NCI-H526 (cell line): ENCODE measurements at places on chromosomes 7 and 10.

DNA sequence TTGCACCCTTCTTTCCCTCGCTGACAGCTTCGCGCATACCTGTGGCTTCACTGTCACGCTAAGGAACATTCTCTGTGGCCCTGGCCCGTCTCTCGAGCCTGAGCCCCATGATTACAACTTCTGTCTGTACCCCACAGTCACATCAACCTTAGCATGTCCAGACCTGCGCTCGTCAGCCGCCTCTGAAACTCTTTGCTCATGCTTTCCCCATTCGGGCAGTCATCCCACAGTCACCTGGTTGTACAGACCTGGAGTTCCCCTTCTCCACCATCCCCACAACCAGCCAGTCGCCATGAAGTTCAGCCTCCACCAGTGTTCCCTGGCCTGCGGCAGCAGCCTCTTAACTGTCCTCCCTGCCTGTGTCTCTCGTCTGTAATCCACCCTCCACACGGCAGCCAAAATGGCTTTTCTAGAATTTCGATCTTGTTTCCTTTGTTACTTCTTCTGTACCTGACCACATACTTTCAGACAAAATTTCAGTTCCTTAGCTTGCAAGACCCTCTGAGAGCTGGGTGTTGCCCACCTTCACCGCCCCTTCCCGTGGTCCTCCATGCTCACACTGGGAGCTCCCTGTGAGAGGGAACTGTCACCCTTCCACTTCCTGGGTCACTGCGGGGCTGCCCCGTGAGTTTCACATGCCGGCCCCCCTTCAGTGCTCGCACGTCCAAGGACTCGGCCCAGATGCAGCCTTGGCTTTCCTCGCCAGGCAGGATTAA lies 229.2 kb downstream of the CELF2 start:
- DNase-seq: no peak

DNA sequence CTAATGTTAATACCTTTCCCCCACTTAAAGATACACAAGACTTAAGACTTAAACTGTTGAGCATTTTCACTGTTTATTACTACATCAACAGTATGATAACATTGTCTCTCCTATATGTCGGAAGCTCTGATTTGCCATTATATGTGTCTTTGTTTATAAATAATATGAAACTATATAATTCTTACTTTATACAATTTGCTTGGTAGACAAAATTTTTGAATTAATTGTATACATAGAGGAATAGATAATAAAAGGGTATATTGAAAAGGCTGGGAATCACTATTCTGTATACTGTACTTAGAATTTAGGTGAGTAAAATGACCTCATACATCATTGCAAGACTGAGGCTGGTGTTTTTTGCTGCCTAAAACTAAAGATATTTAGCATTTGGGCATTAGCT lies 82.1 kb upstream of the HDAC9 start:
- DNase-seq: no peak

- peak; percentile 24 for DNase-seq
Observed at GRCh38 chr7:120949393-120949911, 1.1 kb upstream of the ING3 start.

DNA sequence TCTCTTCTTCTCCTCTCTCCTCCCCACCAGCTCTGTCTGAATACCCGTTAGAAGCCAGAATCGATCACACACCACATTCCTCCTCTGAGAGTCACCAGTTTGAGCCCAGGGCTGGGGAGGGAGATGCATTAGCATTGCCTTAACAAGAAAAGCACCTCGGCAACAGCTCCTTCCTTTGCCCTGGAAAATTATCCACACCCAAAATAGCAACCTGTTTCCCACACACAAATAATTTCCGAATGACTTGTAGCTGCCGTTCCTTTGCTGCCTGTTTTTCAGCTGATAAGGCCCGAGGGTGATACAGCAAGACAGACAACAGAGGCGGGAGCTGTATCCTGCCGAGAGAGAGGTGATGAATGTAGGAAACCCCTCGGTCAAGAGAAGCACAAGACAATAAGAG lies 91.3 kb downstream of the CPXM2 start:
- DNase-seq: no peak

GRCh38 chr10:13634207-13634606 lies 47.4 kb downstream of the PRPF18 start:
- no peak for DNase-seq

- no peak for DNase-seq
Observed at GRCh38 chr10:58920655-58921003, 255.8 kb upstream of the PHYHIPL start.

DNA sequence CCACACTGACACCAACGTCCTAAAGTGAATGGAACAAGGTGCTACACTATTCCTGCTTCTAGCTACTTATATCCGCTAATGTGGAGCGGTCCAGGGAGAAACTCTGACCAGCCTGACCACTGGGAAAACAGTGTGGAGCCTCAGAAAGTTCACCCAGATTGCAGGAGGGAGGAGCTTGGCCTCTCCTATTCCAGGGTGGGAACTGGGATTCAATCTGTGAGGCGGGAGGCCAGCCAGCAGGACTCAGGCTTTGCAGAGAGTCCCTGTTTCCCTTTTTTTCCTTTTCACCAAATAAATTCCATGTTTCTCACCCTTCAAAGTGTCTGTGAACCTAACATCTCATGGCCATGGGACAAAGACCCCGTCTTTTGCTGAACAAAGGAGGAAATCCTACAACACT lies 86.4 kb upstream of the SEMA3C start:
- no peak for DNase-seq

DNA sequence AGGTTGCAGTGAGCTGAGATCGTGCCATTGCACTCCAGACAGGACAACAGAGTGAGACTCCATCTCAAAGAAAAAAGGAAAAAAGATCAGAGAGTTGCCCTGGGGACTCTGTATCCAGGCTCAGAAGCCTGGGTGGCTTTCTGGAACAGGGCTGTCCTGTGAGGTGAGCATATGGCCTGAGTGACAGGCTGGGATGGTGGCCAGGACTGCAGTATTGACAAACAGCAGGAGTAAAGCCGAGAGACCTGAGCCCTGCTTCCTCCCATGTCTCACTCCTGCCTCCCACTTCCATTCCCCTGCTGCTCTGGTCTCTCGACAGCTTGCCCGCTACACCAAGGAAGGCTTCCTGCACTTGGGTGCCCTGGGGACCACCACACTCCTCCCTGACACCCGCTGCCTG lies 578.5 kb downstream of the GALNT17 start:
- no peak for DNase-seq

GRCh38 chr10:28366994-28367393 lies 64.1 kb upstream of the MPP7 start:
- DNase-seq: no peak

GRCh38 chr7:95675632-95676031 lies 79.3 kb upstream of the PDK4 start:
- no peak for DNase-seq

DNA sequence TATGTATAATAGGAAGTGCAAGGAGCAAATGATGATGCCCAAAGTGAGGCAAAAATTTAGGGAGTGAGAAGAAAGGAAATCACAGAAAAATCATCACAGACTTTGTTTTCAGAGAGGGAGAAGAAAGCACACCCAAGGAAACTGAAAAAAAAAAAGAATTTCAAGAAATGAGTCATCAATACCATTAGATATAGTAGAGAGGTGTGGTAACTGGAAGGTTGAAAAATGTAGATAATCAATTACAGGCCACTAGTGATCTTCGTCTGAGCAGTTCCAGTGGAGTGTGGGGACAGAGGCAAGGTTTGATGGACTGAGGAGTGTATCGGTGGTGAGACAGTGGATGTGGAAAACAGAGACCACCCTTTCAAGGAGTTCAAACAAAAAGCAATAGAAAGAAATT lies 31.7 kb downstream of the ASB4 start:
- no peak for DNase-seq

GRCh38 chr10:2920637-2921036 lies 146.7 kb upstream of the PFKP start:
- no peak for DNase-seq

DNA sequence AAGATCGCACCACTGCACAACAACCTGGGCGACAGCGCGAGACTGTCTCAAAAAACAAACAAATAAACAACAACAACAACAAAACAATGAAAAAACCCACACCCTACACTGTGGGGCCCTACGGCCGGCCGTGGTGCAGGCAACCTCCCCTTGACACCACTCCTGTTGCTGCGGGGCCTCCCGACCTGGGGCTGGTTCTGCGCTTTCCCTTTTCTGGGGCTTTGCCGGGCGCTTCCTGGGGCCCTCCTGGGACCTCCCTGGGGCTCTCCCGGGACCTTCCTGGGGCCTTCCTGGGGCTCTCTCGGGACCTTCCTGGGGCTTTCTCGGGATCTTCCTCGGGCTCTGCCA lies 46.6 kb downstream of the INSIG1 start:
- DNase-seq: no peak

- no peak for DNase-seq
Observed at GRCh38 chr7:23438171-23438570, 32.1 kb downstream of the IGF2BP3 start.

- no peak for DNase-seq
Observed at GRCh38 chr10:97713339-97713825, at the start of gene MARVELD1. TSS of gene MARVELD1 (plus strand) at chr10:97713730. CDS start at chr10:97713877, 147 bp downstream.

DNA sequence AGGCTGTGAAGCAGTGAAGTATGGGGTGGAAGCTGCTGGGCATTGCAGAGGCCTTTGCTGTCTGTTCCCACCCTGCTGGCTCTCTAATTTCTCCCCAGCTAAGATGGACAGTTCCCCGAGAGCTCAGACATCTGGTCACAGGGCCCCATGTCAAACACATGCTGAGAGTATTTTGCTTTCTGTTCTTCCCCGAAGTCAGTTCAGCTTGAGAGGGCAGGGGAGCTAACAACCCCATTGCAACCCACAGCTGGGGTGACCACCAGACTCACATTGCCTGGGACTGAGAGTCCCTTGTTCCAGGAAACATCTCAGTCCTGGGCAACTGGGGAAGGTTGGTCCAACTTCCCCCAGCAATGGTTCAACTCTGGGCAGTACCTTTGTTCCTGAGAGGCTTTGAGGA lies 52.8 kb downstream of the ABCA13 start:
- DNase-seq: no peak
